ENCODE measurements at places on chromosomes 7 and 10. TPM values are rescaled to one million over a fixed set of nuclear protein-coding genes. Genes with fewer than 3 reads are reported as not detected.

- DNase-seq = no peak
- no peak overlapping the region for H3K27ac ChIP-seq
- no peaks in the 10 kb centered on the region for H3K36me3 ChIP-seq
- no peaks in the 10 kb centered on the region for H3K27me3 ChIP-seq
Measured at GRCh38 chr7:109735881-109736280, 1166.2 kb downstream of the DNAJB9 start.

DNA sequence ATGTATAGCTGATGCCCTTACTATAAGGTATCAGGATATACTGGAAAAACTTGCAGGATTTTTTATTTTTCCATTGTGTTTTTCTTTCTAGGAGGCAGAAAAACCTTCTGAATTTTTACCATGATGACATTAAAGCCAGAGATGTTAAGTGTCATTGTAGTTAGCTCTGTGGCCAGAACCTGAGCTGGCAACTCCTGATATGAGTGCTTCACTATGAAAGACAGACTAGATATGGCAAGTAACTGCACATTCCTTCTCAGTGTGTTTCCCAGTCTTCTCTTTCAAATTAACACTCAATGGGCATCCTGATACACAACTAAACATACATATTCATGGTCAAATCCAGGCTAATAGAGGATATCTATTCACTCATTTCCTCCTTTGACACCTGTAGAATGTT is 166.2 kb downstream of the CTTNBP2 start:
- H3K27me3 ChIP-seq = no peaks in the 10 kb centered on the region
- H3K27ac ChIP-seq = no peak overlapping the region
- no peak overlapping the region for H3K4me3 ChIP-seq
- H3K4me1 ChIP-seq = no peaks in the 10 kb centered on the region
- H3K36me3 ChIP-seq = no peaks in the 10 kb centered on the region

DNA sequence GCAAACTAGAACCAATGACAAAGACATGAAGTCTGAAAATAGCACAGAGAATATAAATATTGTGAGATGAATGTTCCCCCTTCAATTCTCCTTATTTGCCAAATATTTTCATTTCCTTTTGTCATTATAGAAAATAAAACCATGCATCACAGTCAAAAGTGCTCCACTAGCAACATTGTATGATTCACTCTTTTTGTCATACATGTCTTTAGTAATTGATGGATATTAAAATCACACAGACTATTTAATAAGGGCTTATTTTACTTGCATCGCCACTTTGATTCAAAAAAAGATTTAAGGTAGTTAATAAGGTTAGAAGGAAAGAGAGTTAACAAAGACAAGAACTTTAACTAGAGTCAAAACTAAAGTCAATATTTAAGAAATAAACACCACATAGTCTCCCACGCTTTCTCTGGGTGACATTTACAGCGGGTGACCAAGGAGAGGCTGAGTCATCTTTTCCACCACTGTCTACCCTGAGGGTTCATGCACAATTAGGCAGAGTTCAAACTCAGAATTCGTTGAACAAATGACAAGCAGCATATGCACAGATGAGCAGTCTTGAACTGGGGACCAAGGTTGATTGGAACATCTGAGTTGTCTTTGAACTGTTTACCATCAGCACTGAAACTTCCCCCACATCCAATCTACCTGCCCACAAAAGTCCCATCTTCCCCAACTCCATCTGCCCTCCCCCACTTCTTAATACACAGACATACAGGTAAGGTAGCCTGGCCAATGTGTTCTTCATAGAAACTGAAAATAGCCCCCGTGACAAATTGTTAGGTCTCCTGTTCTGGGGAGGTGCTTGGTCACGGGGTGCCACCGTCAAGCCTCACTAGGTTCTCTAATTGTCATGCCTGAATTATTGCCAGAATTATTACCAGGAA is 42.5 kb downstream of the C7orf25 start:
- no peaks in the 10 kb centered on the region for H3K36me3 ChIP-seq
- H3K27ac ChIP-seq = no peak overlapping the region
- no peaks in the 10 kb centered on the region for H3K4me1 ChIP-seq
- DNase-seq = no peak
- no peaks in the 10 kb centered on the region for H3K27me3 ChIP-seq

MASTL gene
- total RNA-seq = 3.2 TPM

TMEM106B gene
- 16.3 TPM for total RNA-seq
